ENCODE measurements at places on chromosomes 16 and 17. TPM values are rescaled to one million over a fixed set of nuclear protein-coding genes. Genes with fewer than 3 reads are reported as not detected.

DNA sequence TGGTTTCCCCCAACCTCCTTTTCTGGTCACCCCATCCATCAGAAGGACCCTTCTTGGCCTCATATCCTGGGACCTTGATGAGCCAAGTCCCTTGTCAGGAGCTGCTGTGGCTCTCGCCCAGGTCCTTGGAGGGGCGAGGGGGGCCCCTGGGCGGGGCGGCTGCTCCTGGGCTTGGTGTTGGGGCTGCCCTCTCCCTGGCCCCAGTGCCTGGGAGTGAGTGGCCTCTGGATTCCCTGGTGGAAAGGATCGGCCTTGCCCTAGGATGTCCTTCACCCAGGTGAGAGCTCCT lies 6.2 kb upstream of the NOTUM start:
- DNase-seq: no peak

- DNase-seq: no peak
Observed at GRCh38 chr17:8164815-8165131, 2.0 kb upstream of the VAMP2 start.

GRCh38 chr17:42456223-42457106 lies 2.2 kb upstream of the ATP6V0A1 start:
- DNase-seq: no peak

GRCh38 chr17:78879635-78880186 lies 23.3 kb downstream of the CEP295NL start:
- DNase-seq: peak; percentile 41

- DNase-seq: no peak
Observed at GRCh38 chr16:8686031-8686621, 11.7 kb downstream of the ABAT start.

DNA sequence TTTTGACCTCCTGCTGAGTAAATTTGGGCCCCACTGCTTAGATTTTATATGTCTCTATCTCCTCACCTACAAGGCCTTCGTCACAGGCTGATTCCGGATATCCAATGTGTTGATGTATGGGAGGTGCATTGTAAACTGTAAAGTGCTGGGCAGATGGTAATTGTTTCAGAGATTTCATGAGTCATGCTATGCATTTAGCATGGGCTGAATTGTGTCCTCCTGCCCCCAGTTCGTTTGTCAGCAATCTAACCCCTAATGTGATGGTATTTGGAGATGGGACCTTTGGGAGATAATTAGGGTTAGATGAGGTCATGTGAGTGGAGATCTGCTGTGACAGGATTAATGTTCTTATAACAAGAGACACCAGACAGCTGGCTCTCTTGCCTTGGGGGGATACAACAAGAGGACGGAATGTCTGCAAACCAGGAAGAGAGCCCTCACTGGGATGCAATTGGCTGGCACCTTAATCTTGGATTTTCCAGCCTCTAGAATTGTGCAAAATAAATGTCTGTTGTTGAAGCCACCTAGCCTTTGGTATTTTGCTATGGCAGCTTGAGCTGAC lies 101.8 kb upstream of the NLRP1 start:
- no peak for DNase-seq

DNA sequence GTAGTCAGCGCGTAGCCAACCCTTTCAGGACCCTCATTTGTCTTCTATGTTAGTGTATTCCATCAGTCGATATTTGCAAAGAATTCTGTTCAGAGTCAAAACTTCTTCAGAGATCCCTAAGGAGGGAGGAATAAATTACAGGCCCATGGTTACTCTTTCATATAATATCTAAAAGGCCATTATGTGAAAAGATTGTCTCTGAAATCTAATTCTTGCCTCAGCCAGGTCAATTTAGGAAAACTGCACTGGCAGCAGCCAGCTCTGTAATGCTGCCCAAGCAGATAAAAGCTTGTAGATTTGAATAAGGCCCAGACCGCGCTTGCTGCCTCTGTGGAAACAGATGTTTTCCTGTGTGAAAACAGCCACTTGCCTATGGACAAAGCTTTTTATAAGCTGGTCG lies 379.8 kb downstream of the CNTNAP4 start:
- no peak for DNase-seq

GRCh38 chr17:78226055-78226758 lies 5.2 kb upstream of the TMEM235 start:
- no peak for DNase-seq

DNA sequence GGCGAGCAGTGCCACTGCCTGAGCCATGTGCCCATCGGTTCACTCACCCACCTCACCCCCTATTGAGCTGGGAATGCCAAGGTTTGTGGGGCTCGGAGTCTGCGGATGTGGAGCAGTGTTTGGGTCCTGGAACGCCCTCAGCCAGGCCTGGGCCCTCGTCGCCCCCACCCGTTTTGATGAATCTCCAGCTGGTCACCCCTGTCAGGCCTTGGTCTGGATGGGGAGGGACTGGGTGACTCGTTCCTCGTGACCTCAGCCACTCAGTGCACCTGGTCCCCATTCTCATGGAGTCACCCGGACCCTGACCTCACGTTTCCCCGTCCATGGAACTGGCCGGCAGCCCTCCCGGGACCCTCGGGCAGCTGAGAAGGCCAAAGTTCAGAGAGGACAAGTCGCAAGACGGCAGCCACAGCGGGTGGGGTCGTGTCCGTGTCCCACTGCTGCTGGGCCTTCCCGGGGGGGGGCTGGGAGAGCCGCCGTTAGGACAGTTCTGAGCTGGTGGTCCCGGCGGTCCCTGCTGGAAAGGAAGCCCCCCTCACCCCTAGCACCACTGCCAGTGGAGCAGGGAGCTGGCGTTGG lies 23.2 kb downstream of the GSE1 start:
- DNase-seq: no peak

DNA sequence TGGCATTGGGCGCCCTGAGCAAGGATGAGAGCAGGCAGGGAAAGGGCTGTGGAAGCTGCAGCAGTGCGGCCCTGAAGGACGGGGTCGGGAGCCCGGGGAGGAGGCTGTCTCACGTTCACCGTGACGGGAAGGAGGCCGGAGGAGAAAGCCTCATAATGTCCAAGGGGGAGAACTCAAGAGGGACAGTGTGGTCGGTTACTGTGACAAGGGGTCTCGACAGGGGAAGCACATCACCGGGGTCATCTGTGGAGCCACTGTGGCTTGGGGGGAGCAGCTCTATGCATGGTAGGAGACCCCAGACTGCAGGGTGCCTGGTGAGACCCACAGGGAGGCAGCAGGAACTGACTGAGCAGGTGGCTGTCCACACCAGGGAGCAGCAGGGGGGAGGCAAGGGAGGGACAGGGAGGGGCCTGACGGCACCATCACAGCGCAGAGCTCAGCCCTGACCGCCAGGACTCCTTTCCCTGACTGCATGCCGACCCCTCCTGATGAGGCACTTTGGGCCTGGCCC lies 154.6 kb upstream of the CHMP6 start:
- DNase-seq: no peak

DNA sequence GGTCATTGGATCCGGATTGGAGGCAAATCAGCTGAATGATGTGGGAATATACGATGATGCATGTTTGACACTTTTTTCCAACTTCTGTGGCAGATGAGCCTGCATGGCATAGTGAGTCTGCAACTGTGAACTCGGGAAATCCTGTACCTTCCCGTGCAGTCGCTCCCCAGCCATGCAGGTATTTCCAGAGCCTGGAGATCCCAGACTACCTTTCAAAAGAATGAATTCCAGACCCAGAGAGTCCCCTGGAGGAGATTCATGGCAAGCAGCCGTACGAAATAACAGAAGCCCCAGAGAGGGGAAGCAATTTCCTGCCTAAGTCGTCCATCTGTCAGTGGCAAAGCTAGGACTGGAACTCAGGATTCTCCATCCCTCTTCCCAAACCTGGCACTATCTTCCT lies 75.7 kb upstream of the FAM20A start:
- no peak for DNase-seq

GRCh38 chr16:9055115-9055514 lies 36.3 kb upstream of the HAPSTR1 start:
- no peak for DNase-seq

DNA sequence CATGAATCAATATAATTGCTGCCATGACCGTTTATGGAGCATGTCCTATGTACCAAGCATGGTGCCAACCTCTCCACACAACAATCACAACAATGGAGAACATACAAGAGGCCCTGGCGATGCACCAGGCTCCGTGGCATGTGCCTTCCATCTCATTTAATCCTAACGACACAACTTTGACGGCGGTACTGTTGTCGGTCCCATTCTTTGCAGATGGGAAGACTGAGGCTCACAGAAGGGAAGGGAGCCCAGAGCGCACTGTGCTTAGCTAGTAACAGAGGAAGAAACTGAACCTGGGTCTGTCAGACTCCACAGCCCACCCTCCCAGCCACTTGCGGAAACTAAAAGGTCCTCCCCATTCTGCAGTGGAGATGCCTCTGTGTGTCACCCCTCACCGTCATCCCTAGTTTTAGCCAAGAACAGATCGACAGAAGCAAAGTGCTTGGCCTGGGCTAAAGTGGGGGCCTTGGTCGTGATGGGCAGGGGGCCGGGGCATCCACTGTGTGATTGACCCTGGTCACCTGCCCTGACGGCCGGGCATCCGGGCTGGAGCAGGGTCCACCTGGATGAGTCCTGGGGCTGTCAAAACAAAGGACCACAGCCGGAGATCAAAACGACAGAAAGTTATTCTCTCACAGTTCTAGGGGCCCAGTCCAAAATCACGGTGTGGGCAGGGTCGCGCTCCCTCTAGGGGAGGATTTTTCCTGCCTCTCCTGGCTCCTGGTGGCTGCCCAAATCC lies 183.9 kb downstream of the C16orf95 start:
- no peak for DNase-seq

GRCh38 chr17:10807704-10808128 lies 3.8 kb upstream of the TMEM238L start:
- no peak for DNase-seq

DNA sequence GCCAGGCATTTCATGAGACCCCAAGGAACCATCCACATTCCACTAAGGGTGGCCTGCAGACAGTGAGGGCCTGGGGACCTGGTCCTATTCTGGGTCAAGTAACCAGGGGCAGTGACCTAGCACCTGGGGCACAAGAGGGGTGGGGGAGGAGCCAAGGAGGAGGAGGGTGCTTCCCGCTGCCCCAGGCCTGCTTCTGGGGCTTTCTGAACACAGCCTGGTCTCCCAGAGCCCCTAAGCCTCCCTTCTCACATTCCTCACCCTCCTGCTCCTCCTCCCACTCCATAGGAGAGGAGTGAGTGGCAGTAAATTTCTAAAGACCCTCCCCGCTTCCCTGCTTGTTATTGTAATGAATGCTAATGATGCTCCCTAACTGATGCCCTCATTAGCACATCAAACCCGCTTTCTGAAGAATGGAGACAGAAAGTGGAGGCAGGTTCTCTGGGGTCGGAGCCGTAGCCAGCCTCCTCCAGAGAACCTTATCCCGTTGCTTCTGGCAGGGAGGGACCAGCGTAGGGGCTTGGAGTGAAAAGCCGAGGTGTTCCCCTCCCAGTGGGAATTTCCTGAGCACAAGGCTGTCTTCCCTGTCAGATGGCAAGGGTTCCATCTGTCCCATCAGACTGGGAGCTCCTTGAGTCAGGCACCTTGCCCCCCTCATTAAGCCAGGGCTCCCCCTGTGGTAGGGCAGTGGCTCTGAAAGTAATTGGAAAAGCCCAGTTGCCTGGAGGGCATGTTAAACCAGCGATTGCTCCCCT lies 3.7 kb upstream of the SRCIN1 start:
- no peak for DNase-seq

- DNase-seq: peak; percentile 92
Observed at GRCh38 chr16:679814-680624, at the start of gene STUB1. Gene STUB1, plus strand, starts transcription at chr16:680410. Its CDS starts 116 bp downstream, at chr16:680526.

GRCh38 chr16:50473356-50473945 lies 74.7 kb upstream of the NKD1 start:
- DNase-seq: no peak

DNA sequence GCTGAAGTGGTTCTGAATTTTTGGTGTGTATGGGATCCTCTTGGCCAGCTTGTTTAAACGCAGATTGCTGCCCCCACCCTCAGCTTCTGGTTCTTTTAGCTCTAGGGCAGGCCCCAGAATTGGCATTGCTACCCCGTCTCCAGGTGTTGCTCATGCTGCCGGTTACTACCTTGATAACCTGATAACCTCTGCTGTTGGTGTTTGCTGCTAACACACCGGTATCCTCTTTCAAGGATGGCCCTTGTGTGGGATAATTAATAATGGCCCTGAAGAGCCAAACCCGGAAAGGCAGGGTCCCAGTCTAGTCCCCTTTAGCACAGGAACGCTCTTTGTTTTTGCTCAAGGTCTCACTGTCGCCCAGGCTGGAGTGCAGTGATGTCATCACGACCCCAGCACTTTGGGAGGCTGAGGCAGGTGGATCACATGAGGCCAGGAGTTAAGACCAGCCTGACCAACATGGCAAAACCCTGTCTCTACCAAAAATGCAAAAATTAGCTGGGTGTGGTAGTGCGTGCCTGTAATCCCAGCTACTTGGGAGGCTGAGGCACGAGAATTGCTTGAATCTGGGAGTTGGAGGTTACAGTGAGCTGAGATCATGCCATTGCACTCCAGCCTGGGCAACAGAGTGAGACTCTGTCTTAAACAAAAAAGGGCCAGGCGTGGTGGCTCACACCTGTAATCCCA lies 1.3 kb upstream of the ST3GAL2 start:
- DNase-seq: no peak

DNA sequence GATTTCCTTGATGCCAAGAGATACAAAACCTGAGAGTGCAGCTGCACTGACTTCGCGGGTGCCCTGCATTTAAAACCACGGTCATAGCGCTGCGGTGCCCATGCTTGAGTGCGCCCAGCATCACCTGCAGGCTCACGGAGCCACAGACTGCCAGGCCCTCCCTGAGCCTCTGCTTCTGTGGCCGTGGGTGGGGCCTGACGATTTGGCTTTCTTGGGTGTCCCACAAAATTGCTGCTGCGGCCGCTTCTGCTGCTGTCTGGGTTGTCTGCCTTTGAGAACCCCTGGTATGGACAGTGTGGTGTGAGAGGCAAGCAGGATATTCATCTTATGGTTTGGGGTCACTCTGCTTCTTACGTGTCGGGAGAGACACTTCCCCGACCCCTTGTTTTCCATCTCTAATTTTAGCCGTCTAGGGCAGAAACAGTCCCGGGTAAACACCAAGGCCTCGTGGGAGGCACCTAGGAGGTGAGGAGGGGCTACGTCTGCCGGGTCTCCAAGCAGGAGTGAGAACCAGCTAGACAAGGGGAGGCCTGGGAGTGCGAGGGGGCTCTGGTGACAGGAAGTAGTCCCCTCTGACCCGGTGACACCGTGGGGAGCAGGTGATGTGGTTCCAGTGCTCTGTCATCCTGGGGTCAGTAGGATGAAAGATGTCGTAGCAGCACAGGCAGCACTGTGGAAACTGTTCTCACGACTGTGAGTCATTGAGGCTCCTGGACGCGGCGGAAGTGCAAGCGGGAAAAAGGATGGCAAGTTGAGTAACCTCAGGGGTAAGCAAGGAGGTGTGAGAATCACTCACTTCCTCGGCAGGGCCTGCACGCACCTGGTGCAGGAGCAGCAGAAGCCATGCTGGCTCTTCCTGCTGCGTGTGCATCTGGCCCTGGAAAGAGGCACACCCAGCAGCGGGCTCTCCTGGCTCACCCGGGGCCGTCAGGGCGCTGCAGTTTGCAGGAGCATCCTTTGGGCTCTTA lies 176.3 kb downstream of the RPTOR start:
- DNase-seq: peak; percentile 70

GRCh38 chr17:55334285-55334684 lies 69.5 kb downstream of the HLF start:
- no peak for DNase-seq

Gene SLC35G6
- not detected for total RNA-seq

Gene RND2
- total RNA-seq: not detected

Gene MED1
- total RNA-seq: 78.4 TPM

Gene TBC1D3E
- not detected for total RNA-seq

Gene PPP1R27
- not detected for total RNA-seq

Gene ABR
- total RNA-seq: 31.6 TPM

Data from activated naive CD8-positive, alpha-beta T cell treated with anti-CD3 and anti-CD28 coated beads for 36 hours (primary cell).